Stimulated activated CD8-positive, alpha-beta memory T cell treated with anti-CD3 and anti-CD28 coated beads, Interleukin-7, amount 100 ng/mL, for 1 hour (primary cell): ENCODE measurements at places on chromosomes 3 and 15.

DNA sequence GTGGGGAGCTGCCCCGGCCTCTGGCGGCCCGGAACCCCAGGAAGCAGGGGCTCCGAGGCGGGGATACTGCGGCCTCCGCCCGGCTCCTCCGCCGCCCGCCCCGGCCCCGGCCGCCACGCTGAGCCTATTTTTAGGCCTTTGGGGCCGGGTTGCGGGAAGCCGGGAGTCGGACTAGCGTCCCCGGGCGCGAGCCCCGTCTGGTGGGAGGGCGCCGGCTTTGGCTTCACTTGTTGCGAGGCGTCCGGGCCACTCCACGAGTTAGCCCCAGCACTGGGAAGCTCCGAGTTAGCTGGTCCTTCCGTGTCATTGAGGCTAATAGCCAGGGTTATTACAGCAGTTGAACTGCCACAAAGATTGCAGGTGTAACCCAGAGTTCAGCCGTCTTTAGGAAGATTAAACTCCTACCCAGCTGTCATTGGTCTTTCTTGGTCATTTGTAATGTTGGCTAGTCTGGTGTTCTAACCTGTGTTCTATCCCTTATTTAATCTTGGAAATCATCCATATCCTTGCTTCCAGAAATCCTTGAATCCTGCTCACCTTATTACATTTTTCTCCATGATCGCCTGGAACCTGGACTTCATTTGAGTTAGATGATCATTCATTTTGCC, 791 bp downstream of the GYG1 start:
- no peak for DNase-seq

GRCh38 chr15:52013151-52013791, 5.7 kb upstream of the MAPK6 start:
- DNase-seq: no peak

- no peak for DNase-seq
Observed at GRCh38 chr15:60821462-60822061, 342.6 kb upstream of the ICE2 start.

GRCh38 chr15:48930735-48931134, 33.0 kb downstream of the SHC4 start:
- DNase-seq: no peak

- DNase-seq: no peak
Observed at GRCh38 chr3:101870138-101870537, 20.8 kb downstream of the NFKBIZ start.

DNA sequence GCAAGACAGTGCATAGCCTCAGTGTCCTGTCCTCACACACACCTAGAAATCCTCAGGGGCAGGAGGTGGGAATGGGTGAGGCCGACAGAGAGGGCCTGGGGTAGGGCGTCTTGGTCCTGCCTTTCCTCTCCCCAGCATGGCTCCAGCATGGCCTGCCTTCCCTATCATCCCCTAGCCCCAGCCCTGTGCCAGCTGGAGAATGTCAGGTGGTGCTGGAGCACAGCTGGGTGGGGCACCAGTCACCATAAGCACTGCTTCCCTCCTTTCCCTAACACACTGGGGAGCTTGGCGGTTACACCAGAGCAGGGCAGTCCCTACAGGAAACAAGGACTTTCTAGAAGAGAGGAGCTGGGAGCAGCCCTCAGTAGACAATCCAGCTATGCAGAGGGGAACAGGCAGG, 236.8 kb downstream of the KLF13 start:
- DNase-seq: no peak

DNA sequence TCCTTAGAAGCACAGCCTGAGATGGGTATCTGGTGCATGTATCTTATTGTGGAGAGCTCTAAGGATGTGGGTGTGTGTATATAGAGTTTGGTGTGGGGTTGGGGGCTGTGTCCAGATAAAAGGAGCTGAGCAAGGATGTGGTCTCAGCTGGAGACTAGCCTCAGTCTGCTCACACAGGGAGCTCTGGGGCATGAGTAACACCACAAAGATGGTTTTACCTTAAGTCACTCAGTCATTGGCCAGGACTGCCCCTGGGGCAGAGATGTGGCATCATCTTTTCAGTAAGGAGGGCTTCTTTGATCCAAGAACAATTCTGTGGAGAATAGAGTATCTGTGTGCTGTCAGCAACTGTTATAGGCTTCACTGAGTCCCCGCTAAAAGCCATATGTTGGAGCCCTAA, 163.4 kb upstream of the NUDT16 start:
- DNase-seq: no peak

GRCh38 chr3:68504201-68504600, 428.1 kb downstream of the TAFA4 start:
- no peak for DNase-seq

- no peak for DNase-seq
Observed at GRCh38 chr3:188339410-188340295, 185.7 kb downstream of the LPP start.

DNA sequence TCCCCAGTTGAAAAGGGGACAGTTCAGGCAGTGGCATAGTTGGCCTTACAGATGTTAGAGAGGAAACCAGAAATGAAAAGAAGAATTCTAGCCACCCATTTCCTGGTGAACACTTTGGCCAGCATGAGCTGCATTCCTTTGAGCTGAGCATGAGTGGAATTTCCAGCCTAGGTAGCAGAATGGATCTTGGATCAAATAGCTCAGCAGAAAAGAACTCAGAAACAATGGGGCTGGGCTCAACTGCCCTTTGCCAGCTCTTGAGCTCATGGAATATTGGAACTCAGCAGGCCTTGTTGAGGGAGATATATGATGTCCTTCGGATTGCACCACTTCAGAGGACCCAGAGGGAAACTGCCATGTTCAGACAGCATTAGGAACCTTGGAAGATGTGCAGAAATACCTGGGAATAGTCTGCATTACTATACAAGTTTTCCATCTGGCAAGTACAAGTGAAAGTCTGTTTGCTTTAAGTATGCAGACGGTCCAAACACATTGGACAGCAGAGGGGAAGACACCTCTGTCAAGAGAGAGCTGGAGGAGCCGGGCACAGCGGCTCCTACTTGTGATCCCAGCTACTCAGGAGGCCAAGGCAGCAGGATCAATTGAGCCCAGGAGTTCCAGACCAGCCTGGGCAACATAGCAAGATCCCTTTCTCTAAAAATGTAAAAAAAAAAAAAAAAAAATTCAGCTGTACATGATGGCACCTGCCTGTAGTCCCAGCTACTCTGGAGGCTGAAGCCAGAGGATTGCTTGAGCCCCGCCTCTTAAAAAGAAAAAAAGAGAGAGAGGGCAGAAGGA, 3.1 kb upstream of the CDV3 start:
- DNase-seq: no peak

GRCh38 chr15:53437985-53438841, 321.2 kb downstream of the WDR72 start:
- DNase-seq: no peak

DNA sequence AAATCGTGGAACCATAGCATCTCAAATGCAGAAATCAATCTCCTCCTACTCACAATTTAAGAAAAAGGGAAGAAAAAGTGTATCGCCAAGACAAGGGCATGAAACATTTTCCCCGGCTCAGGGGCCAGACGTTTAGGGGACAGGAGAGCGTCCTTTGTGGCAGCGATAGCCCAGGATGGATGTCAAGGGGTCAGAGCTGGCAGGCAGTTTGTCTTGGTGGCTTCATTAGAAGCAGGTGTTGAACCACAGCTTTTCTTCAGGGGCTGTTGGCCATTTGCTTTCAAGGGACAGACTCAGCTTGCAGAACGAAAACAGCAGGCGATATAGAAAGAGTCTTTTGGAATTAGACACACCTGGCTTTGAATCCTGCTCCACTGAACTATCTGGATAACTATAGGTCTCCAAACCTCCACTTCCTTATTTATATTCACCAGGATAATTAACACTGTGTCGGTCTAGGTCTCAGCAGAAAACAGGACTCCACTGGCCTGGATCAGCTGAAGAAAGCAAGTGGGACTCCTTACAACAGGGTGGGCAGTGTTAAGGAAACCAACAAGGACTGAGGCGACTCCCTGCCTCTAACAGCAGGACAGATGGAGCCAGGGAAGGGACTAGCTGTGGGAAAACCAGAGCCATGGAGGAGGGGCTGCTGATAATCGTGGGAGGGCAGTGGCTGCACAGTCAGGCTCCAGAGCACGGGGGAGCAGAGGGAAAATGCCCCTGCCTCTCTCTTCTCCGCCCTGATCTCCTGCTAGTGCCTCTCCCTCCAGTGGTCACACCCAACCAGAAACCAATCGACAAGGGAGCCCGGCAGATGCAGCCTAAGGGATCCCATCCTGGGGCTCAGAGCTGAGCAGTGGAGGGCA, 123.6 kb downstream of the LIPC start:
- no peak for DNase-seq

DNA sequence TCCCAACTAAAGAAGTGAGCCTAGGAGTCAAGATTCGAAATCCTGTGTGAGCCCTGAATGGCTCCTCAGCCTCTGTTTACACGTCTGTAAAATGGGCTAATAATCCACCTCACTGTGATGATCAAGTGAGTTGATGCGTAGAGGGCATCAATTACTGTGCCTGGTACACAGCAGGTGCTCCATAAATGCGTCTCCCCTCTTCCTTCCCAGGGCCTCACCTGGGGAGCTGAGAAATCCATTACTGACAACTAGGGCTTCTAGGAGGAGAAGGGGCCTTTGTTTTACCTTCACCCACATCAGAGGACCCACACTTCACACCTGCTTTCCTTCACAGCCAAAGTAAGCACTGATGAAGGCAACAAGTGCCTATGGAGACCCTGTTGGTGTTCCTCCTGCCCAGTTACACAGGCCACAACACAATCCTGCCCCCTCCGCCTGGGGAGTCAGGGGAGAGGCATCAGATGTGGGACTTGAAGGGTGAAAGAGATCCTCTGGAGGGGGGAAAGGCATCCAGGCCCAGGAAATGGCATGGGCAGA, 1.4 kb downstream of the CIB2 start:
- DNase-seq: no peak

DNA sequence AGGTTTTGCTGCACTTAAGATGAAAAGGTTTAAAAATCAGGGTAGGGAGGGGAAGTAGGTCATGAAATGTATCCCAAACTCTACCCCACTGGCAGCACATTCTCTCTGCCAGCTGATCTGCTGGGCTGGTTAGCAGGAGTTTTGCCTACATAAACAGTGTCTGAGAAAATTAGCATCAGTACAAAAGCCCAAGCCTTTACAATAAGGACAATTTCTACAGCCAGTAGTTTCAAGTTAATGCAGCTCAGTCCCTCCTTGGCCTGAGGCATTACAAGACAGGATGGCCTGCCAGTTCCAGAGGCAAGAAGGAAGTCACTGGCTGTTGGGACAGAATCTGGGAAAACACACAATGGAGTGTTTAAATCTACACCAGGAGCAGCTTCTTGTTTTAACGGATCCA, 32.8 kb downstream of the NCEH1 start:
- DNase-seq: no peak

DNA sequence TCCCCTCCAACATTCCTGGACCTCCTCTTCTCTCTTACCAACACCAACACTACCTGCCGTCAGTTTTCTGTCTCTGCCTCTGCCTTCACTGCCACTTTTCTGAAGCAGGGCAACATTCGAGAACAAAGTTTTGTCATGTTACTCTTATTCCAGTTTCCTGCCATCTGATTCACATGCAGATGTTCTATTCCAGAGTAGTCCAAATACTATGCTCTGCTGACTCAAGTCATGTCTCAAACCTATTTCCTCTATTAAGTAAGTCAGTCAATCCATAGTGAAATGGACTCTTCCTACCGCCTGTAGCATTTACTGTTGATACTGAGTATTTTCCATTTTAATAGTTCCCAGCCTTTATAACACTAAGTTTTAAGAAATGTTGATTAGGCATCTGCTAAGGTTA, 43.4 kb downstream of the ESYT3 start:
- DNase-seq: no peak

DNA sequence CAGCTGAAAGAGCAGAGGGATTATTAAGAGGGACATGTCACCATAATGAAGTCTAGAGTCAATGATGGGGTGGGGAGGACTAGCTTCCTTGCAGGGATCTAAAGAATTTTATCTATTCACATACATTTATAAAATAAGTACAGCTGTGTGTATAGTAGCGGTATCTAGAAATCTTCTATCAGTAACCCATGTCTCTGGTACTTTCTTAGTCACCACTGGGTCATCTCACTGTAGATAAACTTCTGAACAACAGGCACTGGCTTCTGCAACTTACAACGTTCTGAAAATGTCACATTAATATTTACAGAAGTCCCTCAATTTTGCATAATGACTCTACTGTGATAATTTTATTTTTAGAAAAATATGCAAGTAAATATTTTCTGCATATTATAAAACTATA, 401.7 kb downstream of the TBC1D5 start:
- no peak for DNase-seq
